ENCODE measurements at places on chromosomes 1 and 21.

GRCh38 chr1:206663362-206663761, 21.3 kb upstream of the MAPKAPK2 start:
- DNase-seq: no peak

DNA sequence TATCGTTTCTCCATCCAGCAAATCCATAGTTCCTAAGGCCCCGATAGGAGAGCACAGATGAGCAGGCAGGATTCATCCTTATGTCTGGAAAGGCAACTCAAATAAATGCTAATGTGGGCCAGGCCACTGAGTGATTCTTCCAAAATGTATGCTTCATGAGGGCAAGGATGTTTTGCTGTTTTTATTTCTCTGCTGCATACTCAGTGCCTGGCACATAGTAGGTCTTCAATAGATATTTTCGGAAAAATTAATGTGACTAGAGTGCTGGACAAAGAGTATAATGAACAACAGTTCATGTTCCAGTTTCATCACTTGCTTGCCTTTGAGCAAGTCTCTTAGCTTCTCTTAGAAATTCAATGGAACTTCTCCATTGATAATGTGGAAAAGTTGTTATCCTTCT, 357.7 kb downstream of the PRDM2 start:
- DNase-seq: no peak

DNA sequence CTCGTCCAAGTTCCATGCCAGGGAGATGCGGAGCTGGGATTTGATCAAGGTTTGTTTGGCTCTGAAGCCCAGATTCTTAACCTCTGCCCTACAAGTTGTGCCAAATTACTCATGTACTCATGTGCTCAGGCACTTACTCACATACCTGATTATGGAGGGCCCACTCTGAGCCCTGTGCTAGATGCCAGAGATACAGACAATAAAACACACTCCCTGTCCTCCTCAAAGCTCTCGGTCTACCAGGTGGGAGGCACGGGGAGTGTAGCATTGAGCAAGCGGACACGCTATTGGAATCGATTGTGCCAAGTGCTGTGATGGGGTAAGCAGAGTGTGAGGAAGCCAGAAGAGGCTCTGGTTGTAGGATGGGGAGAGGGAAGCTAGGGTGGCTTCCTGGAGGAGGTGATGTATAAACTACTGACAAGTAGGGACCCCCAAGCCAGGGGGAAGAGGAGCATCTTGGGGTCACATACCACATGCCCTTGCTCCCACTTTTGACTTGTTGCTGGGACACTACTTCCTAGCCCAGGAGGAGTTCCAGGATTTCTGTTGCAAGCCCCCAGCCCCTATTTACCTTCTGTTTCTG, 49.8 kb upstream of the IFNLR1 start:
- DNase-seq: no peak

GRCh38 chr21:14488672-14489204, 57.4 kb downstream of the SAMSN1 start:
- no peak for DNase-seq

DNA sequence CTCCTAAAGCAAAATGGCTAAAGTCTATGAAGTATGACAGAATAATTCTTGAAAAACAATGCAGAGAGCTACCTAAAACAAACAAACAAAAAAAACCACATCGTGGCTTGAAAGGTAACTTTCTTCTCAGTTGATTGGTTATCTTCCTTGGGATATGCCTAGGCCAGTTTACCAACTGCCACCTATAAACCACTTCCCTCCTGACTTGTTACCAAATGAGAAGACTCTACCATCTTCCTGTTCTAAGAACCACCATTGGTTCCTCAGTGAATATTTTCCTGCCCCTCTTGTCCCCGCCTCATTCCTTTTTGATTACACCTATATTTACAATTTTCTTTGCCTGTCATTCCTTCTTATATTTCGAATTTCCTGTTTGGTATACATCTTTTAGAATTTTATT, 336.6 kb downstream of the SIPA1L2 start:
- DNase-seq: no peak

DNA sequence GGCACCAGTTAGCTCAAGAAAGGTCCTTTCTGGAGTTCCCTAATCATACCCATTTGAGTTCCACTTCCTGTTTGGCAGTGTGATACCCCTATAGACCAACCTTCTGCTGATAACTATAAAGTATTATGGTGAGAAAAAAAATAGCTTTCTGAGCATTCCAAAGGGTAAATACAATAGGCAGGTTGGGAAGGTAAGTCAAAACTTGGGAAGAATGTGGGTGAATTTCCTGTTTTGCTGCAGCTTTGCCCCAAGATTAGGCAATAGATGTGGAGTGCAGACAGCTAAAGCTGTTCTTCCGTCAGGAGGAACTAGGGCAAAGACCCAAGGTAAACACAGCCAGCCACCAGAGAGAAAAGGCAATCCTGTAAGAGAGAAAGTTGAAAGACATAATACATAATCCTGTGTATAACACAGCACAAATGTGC, 49.9 kb upstream of the GUCA2A start:
- no peak for DNase-seq

DNA sequence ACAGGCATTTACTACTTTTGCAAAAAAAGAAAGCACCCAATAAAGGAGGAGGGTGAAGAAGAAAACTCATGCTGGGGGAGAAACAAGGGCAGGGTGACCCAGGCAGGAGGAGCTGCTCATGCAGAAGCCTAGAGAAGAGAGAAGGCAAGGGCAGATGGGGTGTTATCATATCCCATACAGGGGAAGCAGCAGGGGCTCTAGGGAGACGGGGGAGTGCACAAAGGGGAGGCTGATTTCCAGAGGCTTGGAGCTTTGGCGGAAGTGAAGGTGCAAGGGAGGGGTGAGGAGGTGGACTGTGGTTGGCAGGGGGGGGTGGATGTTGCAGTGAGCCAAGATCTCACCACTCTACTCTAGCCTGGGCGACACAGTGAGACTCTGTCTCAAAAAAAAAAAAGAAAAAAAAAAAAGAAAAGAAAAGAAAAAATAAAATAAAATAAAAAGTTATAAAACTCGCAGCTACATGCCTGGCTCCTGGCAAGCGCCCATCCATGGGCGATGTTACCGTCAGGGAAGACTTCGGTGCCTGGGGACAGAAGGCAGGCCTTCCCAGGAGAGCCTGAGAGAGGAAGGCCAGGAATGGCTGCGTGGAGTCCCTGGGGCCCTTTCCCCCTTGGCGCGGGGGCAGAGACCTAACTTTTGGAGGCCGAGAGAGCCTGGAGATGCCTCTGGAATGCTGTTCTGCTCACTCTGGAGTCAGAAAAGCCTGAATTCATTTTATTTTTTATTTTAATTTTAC, 3.3 kb upstream of the FCN3 start:
- DNase-seq: no peak

GRCh38 chr1:52926864-52927211, 238 bp upstream of the SCP2 start:
- no peak for DNase-seq

DNA sequence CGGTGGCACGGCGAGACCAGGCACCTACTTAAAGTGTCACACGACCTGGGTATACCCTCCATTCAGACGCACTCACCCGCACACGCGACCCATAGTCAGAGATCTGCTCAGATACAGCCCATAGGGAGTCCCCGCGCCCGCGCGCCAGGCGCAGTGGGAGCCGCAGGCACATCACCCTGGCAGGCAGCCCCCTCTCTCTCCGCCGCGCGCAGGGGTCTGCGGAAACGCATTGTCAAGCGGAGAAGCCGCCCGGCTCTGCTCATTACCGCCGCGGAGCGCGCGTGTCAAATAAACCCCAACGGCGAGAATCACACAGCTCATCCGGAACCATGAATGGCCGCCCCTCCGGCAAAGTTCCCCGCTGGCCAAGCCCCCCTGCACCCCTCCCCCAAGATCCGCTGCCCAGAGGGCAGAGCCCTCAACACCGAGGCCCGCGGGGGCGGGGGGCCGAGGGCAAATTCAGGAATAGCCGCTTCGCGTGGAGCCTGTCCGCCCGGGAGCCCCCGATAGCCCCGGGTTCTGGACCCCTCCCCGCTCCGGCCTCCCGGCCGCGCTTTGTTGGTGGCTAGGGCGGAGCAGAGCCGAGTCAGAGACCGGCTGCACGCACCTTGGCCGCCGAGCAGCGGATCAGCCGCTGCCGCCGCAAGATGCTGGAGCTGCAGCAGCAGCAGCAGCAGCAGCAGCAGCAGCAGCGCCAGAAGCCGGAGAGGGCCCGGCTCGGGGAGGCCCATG, 522 bp downstream of the LRP8 start:
- DNase-seq: no peak

- no peak for DNase-seq
Observed at GRCh38 chr1:50978144-50978851, 8.3 kb downstream of the CDKN2C start.

- no peak for DNase-seq
Observed at GRCh38 chr1:59055908-59056719, 240.8 kb upstream of the FGGY start.

GRCh38 chr21:46351476-46352163, 27.7 kb downstream of the PCNT start:
- DNase-seq: no peak

- no peak for DNase-seq
Observed at GRCh38 chr1:7491109-7491817, 279.8 kb upstream of the VAMP3 start.

GRCh38 chr1:104780470-104781078, 1030.9 kb downstream of the AMY1C start:
- no peak for DNase-seq

Measured in hypothalamus (tissue), 51 donors.